ENCODE measurements at places on chromosomes 16 and 17.
A peak's percentile ranks its signal among the peaks of the same experiment; 100 is the strongest.

- DNase-seq, result no peak
These were observed 1.7 kb downstream of the CDH5 start for GRCh38 chr16:66367968-66368891.

GRCh38 chr17:49452201-49452600 lies 37.5 kb upstream of the PHB1 start:
- DNase-seq, result no peak

DNA sequence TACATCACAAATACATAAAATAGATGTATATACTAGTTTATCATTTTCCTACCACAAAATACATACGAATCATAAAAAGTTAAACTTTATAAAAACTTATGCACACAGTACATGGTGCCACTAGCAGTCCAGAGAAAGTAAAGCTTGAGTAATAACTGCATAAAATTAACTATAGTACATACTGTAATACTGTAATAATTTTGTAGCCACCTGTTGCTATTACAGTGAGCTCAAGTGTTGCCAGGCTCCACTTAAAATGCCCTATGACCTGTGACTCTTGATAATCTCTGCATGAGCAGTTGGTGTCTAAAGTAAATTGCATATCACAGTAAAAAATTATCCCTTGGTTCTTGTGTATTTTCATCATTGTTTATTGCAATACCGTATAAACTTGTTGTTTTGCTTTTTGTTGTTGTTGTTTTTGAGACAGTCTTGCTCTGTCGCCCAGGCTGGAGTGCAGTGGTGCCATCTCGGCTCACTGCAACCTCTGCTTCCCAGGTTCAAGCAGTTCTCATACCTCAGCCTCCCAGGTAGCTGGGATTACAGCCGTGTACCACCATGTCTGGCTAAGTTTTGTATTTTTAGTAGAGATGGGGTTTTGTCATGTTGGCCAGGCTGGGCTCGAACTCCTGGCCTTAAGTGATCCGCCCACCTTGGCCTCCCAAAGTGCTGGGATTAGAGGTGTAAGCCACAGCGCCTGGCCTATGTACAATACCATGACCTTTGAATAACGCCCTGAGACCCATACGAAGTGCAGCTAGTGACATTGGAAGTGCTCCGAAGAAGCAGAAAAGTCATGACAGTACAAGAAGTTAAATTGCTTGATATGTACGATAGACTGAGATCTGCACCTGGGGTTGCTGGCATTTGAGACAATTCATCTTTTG lies 6.6 kb downstream of the LUC7L3 start:
- DNase-seq, result no peak

DNA sequence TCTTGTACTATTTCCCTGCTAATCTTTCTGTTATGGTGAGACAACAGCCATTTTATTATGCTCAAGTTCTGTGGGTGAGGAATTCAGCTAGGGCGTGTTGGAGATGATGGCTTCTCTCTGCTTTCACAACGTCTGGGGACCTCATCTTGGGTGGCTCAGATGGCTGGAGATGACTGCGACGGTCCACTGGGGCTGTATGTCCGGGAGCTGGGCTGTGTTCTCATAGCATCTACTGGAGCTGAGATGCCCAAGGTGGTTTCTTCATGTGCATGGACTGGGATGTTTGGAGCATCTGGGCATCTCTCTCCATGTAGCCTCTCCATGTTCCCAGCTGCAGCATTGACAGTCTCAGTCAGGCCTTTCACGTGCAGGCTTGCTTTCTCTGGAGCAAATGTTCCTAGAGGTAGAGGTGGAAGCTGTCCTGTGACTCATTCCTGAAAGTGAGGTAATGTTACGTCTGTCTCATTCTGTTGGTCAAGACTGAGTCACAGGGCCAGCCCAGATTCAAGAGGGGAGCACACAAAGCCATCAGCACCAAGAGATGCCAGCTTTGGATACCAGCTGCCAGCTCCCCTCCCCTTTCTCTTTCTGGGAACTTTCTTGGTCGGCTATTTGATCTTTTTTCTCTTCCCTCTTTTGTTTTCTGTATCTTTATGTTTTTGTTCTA lies 96.2 kb downstream of the RAP1GAP2 start:
- no peak for DNase-seq

DNA sequence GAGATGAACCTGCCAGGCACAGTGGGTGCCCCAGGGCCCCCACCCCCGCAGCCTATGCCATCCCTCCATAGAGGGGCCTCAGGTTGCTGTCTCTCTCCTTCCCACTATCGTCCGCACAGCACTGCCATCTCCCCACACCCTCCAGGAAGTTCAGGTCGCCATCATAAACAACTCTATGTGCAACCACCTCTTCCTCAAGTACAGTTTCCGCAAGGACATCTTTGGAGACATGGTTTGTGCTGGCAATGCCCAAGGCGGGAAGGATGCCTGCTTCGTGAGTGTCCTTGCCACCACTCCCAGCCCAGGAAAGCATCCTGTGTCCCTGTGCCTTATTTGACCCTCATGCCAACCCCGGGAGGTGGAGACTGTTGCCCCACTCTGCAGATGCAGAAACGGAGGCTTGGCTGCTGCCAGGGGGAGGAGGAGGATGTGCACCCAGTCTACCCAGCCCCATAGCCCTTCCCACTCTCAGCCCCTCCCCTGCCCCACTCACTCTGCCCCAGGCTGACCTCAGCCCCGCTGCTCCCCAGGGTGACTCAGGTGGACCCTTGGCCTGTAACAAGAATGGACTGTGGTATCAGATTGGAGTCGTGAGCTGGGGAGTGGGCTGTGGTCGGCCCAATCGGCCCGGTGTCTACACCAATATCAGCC lies 3.9 kb downstream of the PRSS21 start:
- peak; percentile 63 for DNase-seq

- peak; percentile 74 for DNase-seq
These were observed 226.6 kb upstream of the RPL38 start for GRCh38 chr17:73976676-73977521.

- DNase-seq, result no peak
These were observed 88.9 kb upstream of the HLF start for GRCh38 chr17:55175788-55176427.

GRCh38 chr17:78290721-78291120 lies 59.3 kb downstream of the TMEM235 start:
- DNase-seq, result no peak

Measured in cardiac septum (tissue), 1 donor.